HFF-Myc (cell line): ENCODE measurements at places on chromosomes 13 and 19.

- DNase-seq, result no peak
These were observed 1451.5 kb downstream of the EFNB2 start for GRCh38 chr13:105083992-105084391.

DNA sequence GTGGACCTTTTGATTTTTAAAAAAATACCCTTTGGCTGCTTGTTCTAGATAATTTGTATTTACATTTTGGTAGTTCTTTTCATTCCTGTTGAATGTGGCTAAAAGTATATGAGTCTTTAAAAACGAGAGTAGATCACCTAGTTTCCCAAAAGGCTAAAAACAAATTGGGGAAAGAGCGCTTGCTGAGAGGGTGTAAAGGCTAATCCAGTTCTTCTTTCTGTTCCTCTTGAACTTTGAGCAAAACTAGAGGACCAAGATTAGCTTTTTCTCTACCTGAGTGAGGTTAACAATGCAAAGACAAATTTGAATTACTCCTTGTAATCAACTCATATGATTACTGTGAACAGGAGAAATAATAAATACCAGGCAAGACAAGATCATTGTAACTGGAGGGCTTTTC is 2513.2 kb downstream of the PCDH9 start:
- DNase-seq, result no peak

- no peak for DNase-seq
These were observed at the start of gene IL17D for GRCh38 chr13:20702915-20703779. Gene IL17D (plus strand): TSS chr13:20703699. CDS start chr13:20704002, 303 bp downstream.

- no peak for DNase-seq
These were observed 1.7 kb upstream of the DNAJB1 start for GRCh38 chr19:14519860-14520407.

- DNase-seq, result no peak
These were observed 254.7 kb downstream of the KLF12 start for GRCh38 chr13:73879346-73880015.

GRCh38 chr13:65401315-65401714 is 1828.8 kb downstream of the PCDH9 start:
- no peak for DNase-seq

- no peak for DNase-seq
These were observed 184.9 kb downstream of the PTPRS start for GRCh38 chr19:5155586-5156210.

- DNase-seq, result no peak
These were observed at the start of gene TUBGCP3 for GRCh38 chr13:112587764-112588489. Gene TUBGCP3 (minus strand): TSS chr13:112588153. CDS start chr13:112587980, 173 bp downstream.

GRCh38 chr13:21465710-21466160 is 6.6 kb upstream of the ZDHHC20 start:
- DNase-seq, result no peak

DNA sequence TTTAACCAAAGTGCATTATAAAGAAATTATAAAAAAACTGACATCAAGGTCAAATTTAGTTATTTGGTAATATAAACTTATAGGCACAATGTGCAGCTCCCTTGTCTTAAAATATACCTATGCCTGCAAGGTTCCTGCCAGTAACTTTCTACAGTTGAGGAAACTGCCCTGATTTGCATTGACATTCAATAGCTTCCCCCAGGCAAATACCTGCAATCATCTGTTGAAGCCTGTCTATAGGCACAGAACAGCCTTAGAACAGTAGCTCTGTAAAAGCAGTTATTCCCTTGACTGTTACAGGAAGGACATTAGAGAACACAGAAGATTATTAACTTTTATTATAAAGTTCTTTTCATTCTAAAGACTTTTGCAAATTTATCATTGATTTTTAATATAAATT is 1239.5 kb downstream of the PCDH9 start:
- DNase-seq, result no peak

- DNase-seq, result no peak
These were observed at the start of gene TUBA3C for GRCh38 chr13:19181621-19182485. Gene TUBA3C (minus strand): TSS chr13:19181824. CDS start chr13:19181747, 77 bp downstream.

DNA sequence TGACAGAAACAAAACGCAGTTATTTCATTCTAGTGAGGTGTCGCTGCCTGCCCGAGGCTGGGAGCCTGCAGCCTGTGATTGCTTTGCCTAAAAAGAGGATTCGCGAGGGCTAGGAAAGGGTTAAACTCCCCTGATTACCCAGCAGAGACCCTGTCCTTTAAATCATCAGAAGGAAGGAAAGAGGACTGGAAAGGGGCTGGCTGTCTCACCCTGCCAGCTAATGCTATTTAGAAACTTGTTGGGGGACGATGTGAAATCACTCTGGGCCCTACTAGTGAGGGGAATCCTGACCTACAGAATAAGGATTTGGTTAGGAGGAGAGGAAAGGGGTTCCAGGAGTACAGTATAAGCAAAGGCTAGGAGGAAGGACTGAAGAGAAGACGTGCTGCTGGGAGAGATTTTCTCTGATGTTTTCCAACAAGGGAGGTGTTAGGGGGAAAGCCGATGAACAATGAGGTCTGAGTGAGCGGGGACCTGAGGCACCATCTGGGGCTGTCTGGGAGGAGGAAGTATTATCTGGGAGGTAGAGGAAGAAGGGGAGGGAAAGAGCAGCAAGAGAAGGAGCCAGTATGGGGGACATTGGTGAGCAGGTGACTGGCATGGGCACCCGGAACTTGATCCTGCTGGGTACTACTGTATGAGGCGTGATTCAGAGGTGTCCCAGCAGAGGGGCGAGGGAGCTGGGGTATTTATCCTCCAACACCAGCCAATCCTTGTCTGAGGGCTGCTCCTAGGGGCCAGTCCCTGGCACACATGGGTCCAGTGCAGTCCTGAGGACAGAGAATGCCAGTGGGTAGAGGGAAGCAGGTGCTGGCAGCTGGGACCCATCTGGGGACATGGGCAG is 55.7 kb upstream of the PTPRS start:
- no peak for DNase-seq

DNA sequence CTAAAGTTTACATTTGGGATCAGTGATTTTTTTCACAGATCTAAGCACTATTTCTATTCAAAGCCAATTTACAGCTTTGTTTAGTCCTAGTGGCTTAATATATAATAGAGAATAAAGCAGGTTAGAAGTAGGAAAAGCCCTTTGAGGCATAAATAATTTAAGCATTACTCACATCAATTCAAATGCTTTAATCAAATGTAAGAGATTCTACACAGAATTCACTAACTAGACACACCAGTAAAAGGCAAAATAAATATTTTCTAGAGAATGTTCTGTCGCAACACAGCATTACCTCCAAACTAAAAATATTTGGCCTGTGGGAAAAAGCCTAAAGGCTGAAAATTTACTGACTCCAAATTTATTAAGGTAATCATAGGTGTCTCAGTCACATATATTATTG is 31.3 kb downstream of the KCTD12 start:
- DNase-seq, result no peak

DNA sequence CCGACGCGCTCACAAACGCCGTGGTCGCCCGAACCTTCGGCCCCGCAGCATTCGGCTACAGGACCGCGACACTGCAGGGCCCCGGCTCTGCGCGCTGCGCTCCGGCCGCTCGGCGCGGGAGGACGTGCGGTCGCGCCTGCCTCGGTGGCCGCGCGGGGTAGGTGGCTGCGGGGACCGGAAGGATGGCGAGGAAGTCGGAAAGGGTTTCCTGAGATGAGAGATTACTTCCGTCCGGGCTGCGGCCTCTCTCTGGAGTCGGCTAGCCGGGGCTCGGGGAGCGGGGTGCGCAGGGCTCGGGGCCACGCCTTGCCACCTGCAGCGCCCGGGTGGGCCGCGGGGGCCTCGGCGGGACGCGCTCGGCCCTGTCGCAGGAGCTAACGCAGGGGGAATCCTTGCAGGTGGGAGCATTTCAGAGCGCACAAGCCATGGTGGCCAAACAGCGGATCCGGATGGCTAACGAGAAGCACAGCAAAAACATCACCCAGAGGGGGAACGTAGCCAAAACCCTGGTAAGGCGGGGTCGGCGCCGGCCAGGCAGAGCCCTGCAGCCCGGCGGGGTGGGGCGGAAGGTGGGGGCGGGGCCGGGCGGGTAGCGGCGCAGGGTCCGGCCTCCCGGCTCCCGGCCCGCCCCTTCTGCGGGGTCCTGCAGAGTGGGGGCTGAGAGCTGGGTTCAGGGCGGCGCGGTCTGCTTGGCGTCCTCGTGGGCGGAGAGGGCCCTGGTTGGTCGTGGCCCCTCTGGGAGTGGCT is at the start of gene SERP2:
SERP2 (plus strand) TSS at position 224 of the 747 bp plus-strand sequence; CDS start at position 426, 202 bp downstream.
- DNase-seq, result no peak

- DNase-seq, result no peak
These were observed 183.1 kb downstream of the KATNAL1 start for GRCh38 chr13:30124131-30124768.

DNA sequence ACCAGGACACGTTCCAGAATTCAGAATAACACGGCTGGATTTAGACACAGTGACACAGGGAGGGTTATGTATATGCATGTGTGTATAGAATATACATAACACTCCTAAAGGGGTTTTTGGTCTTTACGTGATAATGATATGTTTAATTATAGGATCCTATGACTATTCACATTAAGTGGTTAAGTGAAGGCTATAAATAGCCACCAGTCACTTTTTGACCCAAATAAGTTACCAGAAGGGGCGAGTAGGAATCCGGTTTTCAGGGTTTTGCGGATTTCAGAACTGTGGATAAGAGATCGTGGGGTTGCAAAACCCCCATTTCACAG is 6.9 kb downstream of the ANGPTL6 start:
- no peak for DNase-seq

DNA sequence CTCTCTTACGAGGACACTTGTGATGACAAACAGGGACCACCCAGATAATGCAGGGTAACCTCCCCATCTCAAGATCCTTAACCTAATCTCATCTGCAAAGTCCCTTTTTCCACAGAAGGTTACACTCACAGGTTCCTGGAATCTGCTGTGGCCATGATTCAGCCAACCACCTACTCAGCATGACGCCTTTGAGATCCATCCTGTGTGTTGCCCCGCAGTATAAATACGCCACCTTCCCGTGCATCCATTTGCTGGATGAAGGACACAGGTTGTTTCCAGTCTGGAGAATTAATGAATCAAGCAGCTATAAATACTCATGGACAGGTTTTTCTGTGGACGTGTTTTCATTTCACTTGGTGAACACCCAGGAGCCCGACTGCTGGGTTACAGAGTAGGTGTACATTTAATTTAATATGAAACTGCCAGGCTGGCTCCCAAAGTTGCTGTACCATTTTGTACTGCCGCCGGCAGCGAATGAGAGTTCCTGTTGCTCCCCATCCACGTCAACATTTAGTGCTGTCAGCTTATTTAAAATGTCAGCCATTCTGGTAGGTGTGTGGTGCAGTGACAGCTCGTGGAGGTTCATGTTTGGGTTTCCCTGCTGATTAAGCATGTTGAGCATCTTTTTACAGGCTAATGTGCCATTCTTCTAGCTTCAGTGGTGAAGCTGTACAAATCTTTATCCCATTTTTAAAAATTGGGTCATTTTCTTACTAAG is 40.2 kb downstream of the ELL start:
- DNase-seq, result no peak

GRCh38 chr19:39671739-39672363 is 16.1 kb downstream of the LGALS16 start:
- DNase-seq, result peak; percentile 19

GRCh38 chr13:109480011-109480955 is 306.1 kb downstream of the IRS2 start:
- no peak for DNase-seq

DNA sequence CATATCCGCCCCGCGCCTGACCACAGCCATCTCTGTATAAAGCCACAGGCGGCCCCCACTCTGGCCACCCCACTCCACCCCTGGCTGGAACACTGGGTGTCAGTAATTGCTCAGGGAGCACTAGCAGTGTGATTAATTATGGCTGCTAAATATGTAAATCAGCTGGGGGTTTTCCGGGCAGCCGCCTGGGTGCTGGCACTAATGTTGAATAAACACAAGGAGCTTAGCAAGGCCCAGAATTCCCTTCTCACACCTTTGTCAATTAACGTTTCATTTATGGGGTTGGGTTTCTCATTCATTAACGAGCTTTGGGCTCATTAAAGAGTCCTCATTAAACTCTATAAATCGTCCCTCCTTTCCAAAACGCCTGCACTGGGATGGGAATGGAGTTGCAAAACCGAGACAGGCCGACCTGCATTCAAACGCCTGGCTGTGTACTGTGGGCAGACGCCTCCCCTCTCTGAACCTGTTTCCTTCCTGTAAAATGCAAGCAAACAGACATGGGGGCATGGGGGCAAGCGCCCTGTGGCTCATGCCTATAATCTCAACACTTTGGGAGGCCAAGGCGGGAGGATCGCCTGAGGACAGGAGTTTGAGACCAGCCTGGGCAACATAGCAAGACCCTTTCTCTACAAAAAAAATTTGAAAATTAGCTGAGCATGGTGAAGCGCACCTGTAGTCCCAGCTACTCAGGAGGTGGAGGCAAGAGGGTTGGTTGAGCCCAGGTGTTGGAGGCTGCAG is 17.7 kb upstream of the OLFM2 start:
- no peak for DNase-seq

- DNase-seq, result peak; percentile 79
These were observed 376.4 kb downstream of the GPC6 start for GRCh38 chr13:93603043-93603442.

GRCh38 chr19:11378319-11379189 is 4.1 kb downstream of the SWSAP1 start:
- DNase-seq, result no peak

DNA sequence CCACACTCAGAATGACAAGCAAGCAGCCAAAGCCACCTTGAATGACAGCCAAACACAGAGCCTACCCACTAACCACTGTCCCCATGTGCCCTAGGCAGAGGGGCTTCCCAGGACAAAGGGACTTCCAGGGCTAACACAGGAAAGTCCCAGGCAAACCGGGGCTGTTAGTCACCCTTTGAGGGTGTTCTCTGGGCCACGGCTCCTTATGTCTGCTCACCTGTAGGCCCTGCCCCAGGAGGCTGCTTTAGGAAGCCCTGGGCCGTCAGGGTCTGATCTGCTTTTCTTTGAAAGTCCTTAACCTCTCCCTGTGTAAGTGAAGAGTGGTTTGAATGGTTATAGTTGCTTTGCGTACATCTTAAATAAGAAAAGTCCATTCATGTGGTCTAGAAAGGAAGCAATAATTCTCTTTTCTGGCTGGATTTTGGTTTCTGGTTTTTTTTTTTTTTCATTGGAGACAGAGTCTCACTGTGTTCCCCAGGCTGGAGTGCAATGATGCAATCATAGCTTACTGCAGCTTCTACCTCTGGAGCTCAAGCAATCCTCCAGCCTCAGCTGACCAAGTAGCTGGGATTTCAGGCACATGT is 161.4 kb downstream of the EFNB2 start:
- DNase-seq, result no peak
